NCI-H510A (cell line): ENCODE measurements at places on chromosomes 3 and 15.

DNA sequence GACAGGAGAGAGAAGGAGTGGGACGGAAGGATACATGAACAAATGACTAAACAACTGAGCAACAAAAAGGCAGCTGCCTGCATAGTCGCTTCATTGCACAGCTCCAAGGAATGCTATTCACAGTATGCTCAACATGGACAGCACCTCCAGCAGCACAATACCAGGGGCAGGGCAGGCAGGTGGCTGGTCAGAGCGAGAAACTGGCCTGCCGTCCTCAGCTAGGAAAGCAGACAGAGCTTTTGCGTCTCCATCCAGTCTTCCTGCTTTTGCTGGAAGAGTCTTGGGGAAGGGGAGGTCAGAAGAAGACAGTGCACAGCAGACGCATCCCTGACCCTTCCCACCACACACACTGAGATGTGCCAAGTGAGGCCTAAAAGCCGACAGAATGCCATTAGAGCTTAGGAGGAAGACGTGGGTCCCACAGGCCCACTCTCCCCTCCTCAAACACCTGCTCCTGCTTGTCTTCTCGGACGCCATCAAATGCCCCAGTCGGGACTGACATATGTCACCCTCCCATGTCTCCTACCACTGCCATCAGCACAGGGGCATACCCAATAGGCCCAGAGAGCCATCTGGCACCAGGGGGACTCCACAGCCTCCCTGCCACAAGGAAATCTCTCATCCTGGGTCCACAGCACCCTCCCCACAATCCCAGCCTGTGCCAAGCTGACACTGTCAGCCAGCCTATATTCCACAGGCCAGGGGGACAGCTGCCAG, 3.9 kb downstream of the RAB6B start:
- DNase-seq, result no peak

GRCh38 chr3:158443632-158444031, 127.4 kb upstream of the MLF1 start:
- DNase-seq, result no peak

- no peak for DNase-seq
Measured at GRCh38 chr3:105334138-105334882, 32.4 kb upstream of the ALCAM start.

- no peak for DNase-seq
Measured at GRCh38 chr3:127669541-127670228, 3.1 kb upstream of the ABTB1 start.

DNA sequence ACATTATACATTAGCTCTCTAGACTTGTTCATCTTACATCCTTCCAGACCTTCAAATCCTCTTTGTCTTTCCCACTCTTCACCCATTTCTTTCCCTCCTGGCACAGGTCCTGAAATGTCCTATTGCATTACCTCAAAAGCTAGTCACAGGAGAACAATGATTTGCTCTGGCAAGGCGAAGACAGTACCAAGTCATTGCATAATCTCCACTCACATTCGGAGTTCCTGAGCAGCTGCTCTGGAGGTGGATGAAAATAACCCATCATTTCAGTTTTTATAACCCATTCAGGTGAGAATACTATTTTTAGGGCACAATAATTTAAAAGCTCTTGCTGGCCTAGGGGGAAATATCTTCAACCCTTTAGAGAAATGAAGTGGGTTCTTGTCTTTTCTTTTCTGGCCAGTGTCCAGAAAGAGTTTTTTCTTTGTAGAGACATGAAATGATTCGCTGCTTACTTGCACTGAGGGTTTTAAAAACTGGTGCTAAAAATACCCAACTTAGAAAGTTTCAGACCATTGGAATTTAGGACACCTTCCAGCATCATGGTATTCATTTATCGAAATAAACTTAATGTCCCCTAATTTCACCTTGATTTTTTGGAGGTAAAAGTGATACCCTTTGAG, 23.4 kb upstream of the DYNC1LI1 start:
- no peak for DNase-seq

GRCh38 chr3:14486460-14486859, 53.7 kb downstream of the GRIP2 start:
- DNase-seq, result no peak

- no peak for DNase-seq
Measured at GRCh38 chr3:126537116-126537729, 13.3 kb downstream of the CHST13 start.

GRCh38 chr3:97857401-97857800, 35.6 kb downstream of the CRYBG3 start:
- DNase-seq, result no peak
